HCEC 1CT (cell line): ENCODE measurements at places on chromosomes 3 and 15.

- no peak for DNase-seq
These were observed 4.1 kb downstream of the VHL start for GRCh38 chr3:10145685-10146084.

- DNase-seq, result no peak
These were observed 269.2 kb downstream of the SQOR start for GRCh38 chr15:45904019-45904418.

DNA sequence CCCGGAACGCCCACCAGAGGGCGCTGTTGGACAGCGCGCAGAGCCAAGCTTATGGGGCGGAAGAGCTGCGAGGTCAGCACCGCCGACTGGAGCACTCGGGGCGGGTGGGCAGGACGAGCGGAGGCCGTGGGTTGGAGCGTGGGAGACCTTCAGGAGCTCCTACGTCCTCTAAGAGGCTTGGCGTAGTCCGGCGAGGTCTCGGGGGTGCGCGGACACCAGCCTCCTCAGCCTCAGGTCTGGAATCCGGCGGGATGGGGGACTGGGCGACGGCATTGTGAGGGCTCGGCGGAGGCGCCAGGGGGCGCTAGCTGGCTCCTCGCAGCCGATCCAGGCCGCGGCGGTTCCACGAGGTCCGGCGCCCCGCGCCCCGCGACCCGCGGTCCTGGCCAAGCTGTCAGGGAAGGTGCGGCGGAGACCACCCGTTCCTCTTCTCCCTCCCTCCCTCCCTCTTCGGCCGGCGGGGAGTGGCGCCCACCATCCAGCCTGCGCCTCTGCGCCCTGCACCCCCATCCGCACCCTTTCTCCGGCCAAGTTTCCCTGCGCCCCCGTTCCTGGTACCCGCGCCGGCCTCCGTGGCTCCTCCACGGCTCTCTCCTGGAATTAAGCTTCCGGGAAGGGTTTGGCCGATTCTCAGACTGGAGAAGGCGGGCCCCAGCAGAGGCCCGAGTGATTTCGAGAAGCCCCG is 24.3 kb upstream of the POLG start:
- peak; percentile 60 for DNase-seq

GRCh38 chr3:194339840-194340239 is 11.3 kb downstream of the CPN2 start:
- DNase-seq, result no peak

DNA sequence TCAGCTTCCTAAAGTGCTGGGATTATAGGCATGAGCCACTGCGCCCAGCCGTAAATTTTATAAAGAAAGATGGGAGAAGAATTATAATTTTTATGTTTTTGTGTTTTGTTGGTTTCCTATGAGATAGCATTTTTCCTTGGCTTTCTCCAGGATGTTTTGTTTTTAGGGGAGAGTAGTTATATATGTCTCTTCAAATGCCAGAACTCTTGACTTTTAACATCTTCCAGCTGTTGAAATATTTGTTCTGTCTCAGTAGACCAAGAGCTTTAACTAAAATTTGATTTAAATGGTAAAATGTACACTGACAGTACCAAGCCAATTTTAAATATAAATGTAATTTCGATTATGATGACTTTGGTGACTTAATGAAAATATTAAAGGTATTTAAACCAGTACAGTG is 96.8 kb downstream of the DHX36 start:
- DNase-seq, result no peak

DNA sequence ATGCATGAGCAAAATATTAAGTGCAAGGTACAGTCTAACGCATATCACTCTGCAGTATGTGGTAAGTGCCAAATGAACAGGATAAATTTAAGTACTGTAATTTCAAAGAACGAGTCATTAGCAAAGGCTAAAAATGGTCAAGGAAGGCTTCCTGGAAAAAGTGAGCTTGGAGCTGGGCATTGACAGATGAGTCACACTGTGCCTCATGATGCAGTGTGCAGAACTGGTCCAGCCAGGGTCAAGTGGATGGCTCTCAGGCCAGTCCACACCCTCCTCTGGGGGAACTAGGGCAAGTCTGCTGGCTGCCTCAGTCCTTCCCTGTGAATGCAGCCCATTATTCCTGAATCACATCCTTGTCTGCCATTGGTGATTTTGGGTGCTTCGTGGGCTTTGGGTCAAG is 76.3 kb downstream of the CACNA1D start:
- peak; percentile 12 for DNase-seq

- DNase-seq, result no peak
These were observed 190.6 kb downstream of the SHQ1 start for GRCh38 chr3:72657666-72658065.

GRCh38 chr3:193556841-193557240 is 2.1 kb upstream of the ATP13A4 start:
- DNase-seq, result no peak

- DNase-seq, result no peak
These were observed 9.0 kb downstream of the TF start for GRCh38 chr3:133754973-133755828.

DNA sequence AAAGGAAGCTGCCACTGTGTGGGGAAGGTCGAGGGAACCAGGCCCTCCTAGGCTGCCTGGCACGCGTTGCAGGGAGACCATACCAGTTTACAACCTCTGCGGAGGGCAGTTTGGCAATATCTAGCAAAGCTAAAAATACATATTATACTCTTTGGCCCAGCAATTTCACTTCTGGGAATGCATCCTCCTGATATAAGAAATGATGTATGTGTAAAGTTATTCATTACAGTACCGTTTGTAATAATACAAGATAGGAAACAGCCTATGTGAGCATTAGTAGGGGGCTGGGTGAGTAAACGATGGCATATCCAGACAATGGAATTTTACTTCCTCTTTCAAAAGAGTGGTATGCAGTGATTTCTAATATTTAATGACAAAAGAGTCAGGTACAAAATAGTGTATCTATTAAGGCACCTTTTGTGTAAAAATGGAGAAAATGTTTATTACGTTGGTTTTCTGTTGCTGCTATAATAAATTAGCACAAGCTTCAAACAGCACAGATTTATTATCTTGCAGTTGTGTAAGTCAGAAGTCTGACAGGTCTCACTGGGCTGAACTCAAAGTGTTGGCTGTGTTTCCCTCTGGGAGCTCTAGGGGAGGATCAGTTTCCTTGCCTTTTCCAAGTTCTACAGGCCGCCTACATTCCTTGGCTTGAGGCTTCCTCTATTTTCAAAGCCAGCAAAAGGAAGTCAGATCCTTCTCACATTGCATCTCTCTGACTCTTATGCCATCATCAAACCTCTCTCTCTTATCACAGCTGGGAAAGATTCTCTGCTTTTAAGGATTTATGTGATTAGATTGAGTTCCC is 9.0 kb downstream of the APOD start:
- DNase-seq, result no peak

- no peak for DNase-seq
These were observed 368.9 kb upstream of the PLSCR5 start for GRCh38 chr3:146974001-146974400.

GRCh38 chr3:53328746-53329145 is 18.6 kb downstream of the DCP1A start:
- DNase-seq, result no peak

GRCh38 chr3:159872374-159873109 is 116.1 kb upstream of the IL12A start:
- peak; percentile 96 for DNase-seq

GRCh38 chr15:35583863-35584528 is 38.0 kb upstream of the DPH6 start:
- DNase-seq, result no peak

GRCh38 chr3:142053835-142054234 is 95.5 kb downstream of the TFDP2 start:
- peak; percentile 3 for DNase-seq

GRCh38 chr15:57205027-57205855 is 171.1 kb upstream of the CGNL1 start:
- DNase-seq, result no peak

DNA sequence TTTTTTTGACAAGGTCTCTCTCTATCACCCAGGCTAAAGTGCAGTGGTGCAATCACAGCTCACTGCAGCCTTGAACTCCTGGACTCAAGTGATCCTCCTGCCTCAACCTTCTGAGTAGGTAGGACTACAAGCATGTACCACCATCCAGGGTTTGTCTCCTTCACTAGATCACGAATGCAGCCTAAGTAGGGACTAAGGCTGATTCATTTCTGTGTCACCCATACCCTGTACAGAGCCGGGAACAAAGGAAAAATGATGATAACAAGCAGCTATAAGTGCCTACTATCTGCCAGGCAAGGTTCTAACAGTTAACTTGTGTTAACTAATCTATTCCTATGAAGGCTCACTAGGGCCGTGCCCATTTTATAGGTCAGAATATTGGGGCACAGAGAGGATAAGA is 7.0 kb downstream of the TMEM40 start:
- DNase-seq, result no peak

GRCh38 chr3:156483426-156483825 is 71.5 kb downstream of the SSR3 start:
- peak; percentile 92 for DNase-seq

DNA sequence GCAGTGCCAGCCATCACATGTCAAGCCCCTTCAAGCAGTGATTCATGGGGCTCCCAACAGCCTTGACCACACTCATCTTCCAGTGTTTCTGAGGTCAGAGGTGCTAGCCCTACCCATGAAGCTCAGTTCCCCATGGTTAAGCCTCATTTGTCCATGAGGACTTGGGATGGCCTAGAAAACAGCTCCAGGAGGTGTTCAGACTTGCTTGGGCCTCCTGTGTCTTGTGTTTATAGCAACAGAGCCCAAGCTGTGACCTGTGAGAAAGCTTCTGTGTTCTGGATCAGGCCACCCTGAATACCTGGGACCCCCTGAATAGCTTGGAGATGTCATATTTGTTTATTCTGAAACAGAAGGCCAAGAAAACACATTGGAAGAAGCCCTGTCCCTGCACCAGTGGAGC is 36.7 kb downstream of the LARP6 start:
- DNase-seq, result no peak

DNA sequence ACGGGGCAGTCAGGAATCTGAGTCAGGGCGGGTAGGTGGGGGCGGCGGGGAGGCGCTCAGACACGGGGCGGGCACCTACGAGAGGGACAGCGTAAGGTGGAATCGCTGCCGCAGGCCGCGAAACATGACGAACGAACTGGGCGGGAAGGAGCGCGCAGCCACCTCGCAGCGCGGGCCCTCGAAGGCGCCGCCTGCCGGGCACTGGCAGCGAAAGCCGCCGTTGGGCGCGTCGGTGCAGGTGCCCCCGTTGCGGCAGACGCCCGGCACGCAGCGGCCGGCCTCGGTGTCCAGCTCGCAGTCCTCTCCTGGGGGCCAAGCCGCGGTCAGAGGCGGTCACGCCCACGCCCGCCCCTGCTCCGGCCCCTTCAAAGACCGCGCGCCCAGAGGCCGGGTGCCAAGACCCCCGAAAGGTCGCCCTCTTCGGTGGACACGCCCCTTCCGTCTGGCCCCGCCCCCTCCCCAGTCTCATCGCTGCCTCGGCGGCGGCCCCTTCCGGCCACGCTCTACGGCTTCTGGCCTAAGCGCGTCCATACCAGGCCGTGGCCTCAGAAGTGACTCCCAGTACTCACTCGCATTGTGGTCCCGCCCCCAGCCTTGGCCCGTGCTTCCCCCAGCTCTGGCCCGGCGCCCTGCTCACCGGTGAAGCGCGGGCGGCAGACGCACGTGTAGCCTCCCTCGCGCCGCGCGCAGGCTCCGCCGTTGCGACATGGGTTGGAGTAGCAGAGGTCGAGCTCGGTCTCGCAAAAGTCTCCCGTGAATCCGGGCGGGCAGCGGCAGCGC is 6.4 kb downstream of the CELSR3 start:
- peak; percentile 30 for DNase-seq

DNA sequence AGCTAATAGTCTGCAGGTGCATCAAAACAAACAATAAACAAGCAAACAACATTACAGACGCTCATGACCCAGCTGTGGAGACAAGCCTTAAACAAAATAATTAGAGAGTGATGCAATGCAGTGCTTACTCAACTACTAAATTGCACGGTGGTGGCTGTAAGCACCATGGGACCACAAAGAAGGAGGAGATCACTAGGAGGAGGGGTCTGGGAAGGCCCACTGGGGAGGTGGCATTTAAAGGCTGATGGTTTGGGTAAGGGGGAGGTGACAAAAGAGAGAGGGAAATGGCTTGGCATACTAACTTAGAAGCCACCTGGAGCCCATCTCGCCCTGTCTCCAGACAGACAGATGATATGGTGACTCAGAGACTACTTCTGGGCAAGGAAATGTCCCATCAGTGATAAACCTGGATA is 516.7 kb downstream of the FOXP1 start:
- peak; percentile 54 for DNase-seq

GRCh38 chr15:48634893-48635292 is 10.6 kb downstream of the FBN1 start:
- DNase-seq, result peak; percentile 71

GRCh38 chr3:12752809-12753208 is 6.2 kb downstream of the TMEM40 start:
- DNase-seq, result peak; percentile 6

GRCh38 chr3:64038253-64038767 is 15.0 kb upstream of the PSMD6 start:
- no peak for DNase-seq

- DNase-seq, result no peak
These were observed 188.4 kb downstream of the TBC1D5 start for GRCh38 chr3:17554078-17554477.

GRCh38 chr3:71258526-71258925 is 325.0 kb downstream of the FOXP1 start:
- no peak for DNase-seq

DNA sequence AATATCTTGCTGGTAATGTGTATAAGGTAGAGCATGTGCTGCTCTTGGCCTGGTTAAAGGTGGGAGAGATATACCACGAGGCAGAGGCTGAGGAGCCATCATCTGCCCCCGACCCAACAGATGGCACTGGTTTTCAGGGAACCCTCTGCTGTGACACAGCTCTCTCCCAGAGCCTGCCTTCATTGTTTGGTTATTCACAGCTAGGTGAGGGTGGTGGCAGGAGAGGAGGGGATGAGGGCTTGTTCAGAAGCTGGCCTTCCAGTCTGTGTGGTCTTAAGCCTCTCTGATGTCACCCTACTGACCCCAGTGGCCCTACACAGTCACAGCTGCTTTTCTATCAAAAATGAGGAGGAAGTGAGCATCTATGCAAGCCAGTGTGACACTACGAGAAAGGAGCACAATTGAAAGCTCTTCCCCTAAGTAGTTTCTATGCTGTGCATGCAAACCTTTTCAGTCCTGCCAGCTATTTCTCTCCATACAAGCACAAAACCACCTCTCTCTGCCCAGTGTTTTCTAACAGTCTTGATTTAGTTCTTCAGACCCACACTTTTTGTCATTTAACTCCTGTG is 258.4 kb upstream of the AGTR1 start:
- no peak for DNase-seq

DNA sequence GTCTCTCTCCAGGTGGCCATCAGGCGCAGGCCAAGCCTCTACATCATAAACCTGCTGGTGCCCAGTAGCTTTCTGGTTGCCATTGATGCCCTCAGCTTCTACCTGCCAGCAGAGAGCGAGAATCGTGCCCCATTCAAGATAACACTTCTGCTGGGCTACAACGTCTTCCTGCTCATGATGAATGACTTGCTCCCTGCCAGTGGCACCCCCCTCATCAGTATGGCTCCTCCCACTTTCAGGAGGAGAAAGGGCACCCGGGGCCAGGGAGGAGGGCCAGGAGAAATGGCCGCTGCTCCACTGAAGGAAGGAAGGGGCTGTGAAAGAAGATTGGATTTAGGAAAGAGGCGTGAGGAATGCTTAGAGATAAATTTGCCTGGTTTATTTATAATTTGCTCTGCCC is 6.6 kb downstream of the HTR3C start:
- DNase-seq, result no peak
